Activated T-cell treated with anti-CD3 and anti-CD28 coated beads, Interleukin-2, amount 50 U/mL, for 1 hour (primary cell): ENCODE measurements at places on chromosomes 1 and 21.

DNA sequence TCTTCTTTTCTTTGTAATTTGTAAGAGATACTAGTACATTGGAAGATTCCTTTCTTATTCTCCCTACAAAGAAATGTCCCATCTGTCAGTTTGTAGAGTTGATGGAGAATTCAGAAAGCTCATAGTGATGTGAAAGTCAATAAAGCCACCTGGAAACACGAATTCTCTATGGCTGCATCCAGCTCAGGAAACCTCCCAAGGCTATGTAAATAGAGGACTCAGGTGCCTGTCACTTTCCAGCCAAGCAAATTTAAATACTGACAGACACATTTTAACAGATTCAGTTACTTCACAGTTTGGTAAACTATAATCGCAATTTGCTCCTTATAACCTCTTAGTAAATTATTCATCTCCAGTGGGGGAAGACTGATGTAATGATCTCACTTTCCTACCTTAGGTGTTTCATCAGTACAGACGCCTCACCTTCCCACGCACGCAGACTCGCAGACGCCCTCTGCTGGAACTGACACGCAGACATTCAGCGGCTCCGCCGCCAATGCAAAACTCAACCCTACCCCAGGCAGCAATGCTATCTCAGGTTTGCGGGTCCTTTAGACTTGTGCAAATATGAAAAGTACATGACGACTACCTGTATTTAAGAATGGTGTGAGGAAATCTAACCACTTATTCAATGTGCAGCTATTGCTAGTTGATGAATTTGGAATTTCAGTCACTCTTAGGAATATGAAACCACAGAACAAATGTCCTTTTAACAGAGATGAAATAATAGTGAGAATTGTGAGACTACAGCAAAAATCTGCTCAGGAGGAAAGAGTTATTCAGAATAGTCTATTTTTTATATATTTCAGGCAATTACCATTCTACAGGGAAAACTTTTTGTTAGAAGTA lies 60.6 kb downstream of the PTPRC start:
- peak; percentile 75 for DNase-seq

- no peak for DNase-seq
These were observed 554 bp upstream of the SLC39A1 start for GRCh38 chr1:153963850-153964331.

DNA sequence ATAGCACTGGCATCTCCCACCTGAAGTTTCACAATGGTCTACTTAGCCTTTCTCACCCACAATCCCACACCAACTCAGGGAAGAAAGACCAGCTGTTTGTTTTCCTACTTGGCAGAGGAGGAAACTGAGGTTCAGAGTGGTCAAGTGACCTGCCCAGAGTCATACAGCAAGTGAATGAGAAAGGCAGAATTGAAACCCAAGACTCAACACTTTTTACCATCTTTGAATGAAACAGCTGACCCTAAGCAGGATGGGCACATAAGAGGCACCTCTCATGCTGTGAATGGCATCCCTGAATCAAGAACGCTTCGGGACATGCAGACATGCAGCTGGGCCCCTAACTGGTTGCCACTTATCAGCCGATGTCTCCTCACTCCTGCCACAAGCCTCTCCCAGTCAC lies 193.8 kb downstream of the HIVEP3 start:
- DNase-seq = no peak

- DNase-seq = no peak
These were observed 98.3 kb downstream of the DUSP10 start for GRCh38 chr1:221643404-221644144.

DNA sequence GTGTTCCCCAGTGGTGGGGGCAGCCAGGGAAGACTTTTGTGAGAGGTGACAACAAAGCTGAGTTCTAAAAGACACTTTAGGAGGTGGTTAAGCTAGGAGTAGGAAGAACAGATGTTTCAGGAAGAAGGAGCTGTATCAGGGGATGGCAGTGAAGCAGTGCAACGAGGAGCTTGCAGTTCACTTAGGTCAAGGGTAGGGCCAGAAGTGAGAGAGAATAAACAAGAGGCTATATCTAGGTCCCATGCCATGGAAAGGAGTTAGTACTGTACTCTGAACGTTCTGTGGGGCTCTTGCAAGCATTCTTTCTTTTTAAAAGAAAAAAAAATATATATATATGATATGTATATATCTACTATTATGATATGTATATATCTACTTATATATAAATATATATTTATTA lies 244.4 kb downstream of the NFIA start:
- no peak for DNase-seq

DNA sequence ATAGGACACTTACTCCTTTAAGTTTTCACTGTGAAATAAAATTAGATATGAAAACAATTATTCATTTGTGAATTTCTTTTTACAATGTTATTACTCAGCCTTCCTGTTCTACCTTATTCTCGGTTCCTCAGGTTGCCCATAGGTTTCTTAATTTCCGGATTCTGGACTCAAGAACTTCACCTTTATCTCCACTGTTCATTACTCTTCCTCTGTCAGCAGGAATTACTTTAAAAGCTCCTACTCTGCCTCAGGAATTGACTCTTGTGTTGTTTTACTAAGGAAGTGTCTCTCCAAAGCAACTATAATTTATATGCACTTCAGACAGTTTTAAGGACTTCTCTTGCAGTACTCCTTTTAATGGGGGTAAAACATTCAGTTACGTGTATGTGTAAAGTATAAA lies 123.8 kb downstream of the OSBPL9 start:
- no peak for DNase-seq

DNA sequence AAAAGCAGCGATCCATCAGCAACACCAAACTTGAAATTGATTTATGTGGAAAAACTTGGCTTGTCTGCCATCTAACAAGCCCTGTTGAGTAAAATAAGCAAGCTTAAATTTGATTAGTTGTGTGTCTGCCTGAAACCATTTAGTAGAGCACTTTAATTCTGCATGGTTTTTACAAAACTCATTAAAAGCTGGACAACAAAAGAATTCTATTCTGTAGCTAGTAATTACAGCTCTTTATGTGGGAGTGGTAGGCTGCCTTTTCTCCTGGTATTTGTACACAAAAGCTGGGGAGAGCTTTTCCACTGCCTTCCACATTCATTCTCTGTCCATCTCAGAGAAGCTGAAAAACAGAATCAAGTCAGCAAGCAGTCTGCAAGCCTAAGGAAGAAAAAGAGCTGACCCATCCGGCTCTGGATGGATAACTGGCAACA lies 1.7 kb downstream of the ETS2 start:
- no peak for DNase-seq
